ENCODE measurements at places on chromosomes 12 and 14. TPM values are rescaled to one million over a fixed set of nuclear protein-coding genes. Genes with fewer than 3 reads are reported as not detected.

JDP2 gene
- total RNA-seq = 34.0 TPM

IL31 gene
- not detected for total RNA-seq

LIN7A gene
- total RNA-seq = 0.35 TPM

NXPH4 gene
- total RNA-seq = 3.8 TPM

EML1 gene
- 29.0 TPM for total RNA-seq

IL22 gene
- total RNA-seq = not detected

NRXN3 gene
- 0.52 TPM for total RNA-seq

RIN3 gene
- total RNA-seq = 21.5 TPM

PELI2 gene
- 1.6 TPM for total RNA-seq

ACSS3 gene
- not detected for total RNA-seq

ADAM21 gene
- total RNA-seq = not detected

TMEM52B gene
- total RNA-seq = 0.18 TPM

C3AR1 gene
- not detected for total RNA-seq

MYO1H gene
- not detected for total RNA-seq

FCF1 gene
- 40.8 TPM for total RNA-seq

ETFBKMT gene
- total RNA-seq = 0.87 TPM

MOAP1 gene
- 11.3 TPM for total RNA-seq

ZFYVE26 gene
- total RNA-seq = 5.0 TPM

PTCSC3 gene
- total RNA-seq = not detected

GSG1 gene
- 1.2 TPM for total RNA-seq

PGF gene
- total RNA-seq = 5.0 TPM

RDH16 gene
- total RNA-seq = 0.39 TPM

TRAF3 gene
- total RNA-seq = 18.1 TPM

CLEC4C gene
- not detected for total RNA-seq

HELB gene
- 0.80 TPM for total RNA-seq

ERBB3 gene
- total RNA-seq = 2.4 TPM

NOXRED1 gene
- total RNA-seq = 0.08 TPM

CIDEB gene
- 0.12 TPM for total RNA-seq

PTPRO gene
- 0.05 TPM for total RNA-seq

SPIC gene
- not detected for total RNA-seq

CPM gene
- total RNA-seq = 5.6 TPM

NPFF gene
- total RNA-seq = 0.19 TPM

LBHD2 gene
- total RNA-seq = not detected

C14orf39 gene
- total RNA-seq = not detected

ABCC9 gene
- total RNA-seq = not detected

KRT81 gene
- 3,224 TPM for total RNA-seq

TAS2R43 gene
- not detected for total RNA-seq

HPD gene
- 2.0 TPM for total RNA-seq

CLEC4D gene
- not detected for total RNA-seq

MAP1LC3B2 gene
- 1.2 TPM for total RNA-seq

GPR68 gene
- 0.30 TPM for total RNA-seq

DNAH10 gene
- 0.25 TPM for total RNA-seq

DAO gene
- total RNA-seq = not detected

RPGRIP1 gene
- 0.28 TPM for total RNA-seq

KRT72 gene
- not detected for total RNA-seq

CYP46A1 gene
- 0.20 TPM for total RNA-seq

VSX2 gene
- total RNA-seq = not detected
